ENCODE measurements at places on chromosomes 12 and 14.

- DNase-seq = no peak
These were observed 135.0 kb upstream of the LRIG3 start for GRCh38 chr12:59055204-59055860.

DNA sequence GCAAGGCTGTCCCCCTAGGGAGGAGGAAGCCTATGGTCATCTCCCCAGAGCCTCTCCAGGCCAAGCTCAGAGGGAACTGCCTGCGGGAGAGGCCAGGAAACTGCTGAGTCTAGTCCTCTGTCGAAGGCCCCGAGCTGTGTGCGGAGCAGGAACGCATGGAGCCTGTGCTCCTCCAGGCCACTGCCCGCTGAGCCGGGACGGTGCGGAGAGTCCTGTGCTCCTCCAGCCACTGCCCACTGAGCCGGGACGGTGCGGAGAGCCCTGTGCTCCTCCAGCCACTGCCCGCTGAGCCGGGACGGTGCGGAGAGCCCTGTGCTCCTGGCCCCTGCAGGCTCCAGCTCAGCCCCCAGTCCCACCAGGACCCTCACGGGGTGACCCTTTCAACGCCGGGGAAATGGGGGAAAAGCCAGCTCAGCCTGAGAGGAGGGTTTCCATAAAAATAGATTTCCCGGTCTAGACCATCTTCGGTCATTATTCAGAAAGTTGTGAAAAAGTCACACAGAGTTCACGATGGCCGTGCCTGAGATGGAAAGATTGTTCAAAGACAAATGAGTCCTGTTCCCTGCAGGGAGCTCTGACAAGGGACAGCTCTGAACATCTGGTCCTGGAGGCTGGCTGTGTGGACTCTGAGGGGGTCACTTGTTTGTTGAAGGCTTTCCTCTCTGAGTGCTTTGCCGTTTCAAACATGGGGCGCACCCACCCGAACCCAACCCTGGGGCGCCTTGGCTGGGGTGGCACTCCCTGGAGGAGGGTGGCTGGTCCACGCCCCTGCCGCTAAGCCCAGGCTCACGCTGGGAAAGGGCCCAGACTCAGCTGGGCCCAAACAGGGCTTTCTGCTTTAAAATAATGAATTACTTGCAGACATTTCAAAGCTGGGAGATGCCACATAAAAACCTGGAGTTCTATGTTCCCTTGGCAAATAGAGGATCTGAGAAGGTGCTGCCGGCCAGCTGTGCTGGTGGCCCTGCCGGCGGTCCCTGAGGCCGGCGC lies 85.5 kb downstream of the ADGRD1 start:
- no peak for DNase-seq

- DNase-seq = no peak
These were observed 102.5 kb upstream of the DIO2 start for GRCh38 chr14:80313806-80314205.

DNA sequence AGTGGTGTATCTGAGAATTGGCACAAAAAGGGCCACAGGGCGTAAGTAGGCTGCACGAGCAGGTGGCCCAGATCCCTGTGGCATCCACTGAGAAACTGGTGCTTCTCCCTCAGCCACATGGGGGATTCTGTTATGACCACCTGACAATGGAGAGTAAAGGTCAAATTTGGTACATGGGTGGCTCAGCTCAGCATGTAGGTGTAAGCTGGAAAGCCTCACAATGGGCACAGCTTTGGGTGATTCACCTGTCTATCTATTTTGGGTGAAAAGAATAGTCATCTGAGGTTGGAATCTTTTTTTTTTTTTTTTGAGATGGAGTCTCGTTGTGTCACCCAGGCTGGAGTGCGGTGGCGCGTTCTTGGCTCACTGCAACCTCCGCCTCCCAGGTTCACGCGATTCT lies 163.4 kb upstream of the TMEM260 start:
- DNase-seq = no peak

DNA sequence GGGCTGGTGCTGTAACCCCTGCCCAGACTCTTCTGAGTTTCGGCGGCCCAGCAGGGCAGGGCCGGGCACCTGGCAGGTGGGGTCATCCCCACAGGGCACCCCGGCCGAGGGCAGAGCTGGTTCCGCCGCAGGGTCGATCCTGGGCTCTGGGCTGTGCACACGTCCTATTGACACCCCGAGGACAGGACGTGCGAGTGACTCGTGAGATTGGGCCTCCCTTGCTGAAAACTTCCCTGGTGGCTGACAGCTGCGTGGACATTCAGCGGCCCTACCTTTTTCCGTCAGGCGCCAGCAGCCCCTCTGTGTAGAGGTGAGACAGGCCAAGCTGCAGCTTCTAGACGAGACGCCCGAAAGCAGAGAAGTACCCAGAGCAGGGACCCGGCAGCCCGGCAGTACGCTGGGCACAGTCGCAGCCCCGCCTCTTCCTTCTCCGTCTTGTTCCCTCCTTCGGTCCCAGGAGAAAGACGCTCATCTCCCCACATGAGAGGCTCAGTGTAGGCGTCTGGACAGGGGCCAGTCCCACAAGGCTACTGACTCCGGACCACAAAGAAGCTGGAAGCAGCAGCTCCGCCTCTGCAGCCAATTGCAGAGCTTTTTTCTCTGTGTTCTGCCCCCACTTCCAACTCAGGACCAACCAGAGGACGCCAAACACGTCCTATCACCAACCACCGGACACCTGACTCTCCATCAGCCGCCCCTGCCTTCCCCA lies at the start of gene LRCOL1:
Gene LRCOL1, minus strand, starts transcription at position 532 of the 709 bp plus-strand sequence. CDS start 4,331 bp downstream, outside the sequence.
- no peak for DNase-seq

GRCh38 chr12:4137015-4137414 lies 136.5 kb upstream of the CCND2 start:
- no peak for DNase-seq

DNA sequence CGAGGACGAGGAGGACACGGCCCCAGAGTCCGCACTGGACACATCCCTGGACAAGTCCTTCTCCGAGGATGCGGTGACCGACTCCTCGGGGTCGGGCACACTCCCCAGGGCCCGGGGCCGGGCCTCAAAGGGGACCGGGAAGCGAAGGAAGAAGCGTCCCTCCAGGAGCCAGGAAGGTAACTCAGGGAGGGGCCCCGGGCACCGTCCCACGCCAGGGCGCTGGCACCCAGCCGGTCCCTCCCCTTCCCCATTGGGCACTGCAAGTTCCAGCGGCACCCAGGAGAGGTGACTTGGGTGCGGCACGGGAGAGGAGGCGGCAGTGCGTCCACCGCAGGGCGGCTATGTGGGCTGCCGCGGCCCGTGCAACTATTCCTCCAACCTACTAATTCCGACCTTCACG lies 9.3 kb upstream of the ADSS1 start:
- DNase-seq = no peak

DNA sequence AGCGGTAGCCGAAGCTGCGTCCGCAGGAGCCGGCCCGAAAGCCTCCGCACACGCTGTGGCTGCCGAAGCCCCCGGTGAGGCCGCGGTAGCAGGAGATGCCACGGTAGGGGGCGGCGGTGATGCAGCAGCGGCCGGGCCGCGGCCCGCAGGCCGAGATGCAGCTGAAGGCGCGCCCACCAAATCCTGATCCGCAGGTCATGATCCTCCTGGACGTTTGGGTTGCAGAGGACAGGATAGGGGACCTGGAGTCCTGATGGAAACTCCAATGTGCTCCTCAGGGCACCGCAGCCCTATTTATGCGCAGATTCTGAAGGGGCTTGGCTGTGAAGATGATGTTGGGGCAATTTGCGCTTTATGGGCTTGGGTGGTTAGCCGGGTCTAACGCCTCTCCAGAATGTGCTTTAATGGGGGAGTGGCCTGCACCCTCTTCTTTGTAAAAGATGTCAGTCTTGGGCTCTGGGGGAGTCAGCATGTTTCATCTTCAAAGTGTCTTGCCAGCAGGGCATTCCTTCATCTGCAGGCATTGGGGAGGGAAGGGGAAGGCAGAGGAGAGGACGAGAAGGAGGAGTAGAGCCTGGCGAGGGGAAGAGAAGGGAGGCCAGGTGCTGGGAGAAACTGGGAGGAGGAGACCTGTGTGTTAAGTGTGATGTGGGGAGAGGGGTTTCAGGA lies at the start of gene KRT81:
Gene KRT81, minus strand, starts transcription at position 268 of the 669 bp plus-strand sequence. Its CDS starts 69 bp downstream, at position 199.
- DNase-seq = no peak
